Spinal cord (tissue), 10 donors: ENCODE measurements at places on chromosomes 1 and 21. TPM values are rescaled to one million over a fixed set of nuclear protein-coding genes. Genes with fewer than 3 reads are reported as not detected.

DNA sequence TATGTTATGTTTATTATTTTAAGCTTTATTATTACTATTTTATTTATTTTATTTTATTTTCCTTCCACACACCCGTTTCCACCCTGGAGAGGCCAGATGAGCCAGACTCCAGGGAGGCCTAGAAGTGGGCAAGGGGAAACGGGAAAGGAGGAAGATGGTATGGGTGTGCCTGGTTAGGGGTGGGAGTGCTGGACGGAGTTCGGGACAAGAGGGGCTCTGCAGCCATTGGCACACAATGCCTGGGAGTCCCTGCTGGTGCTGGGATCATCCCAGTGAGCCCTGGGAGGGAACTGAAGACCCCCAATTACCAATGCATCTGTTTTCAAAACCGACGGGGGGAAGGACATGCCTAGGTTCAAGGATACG lies 468 bp upstream of the MX1 start:
- H3K4me1 ChIP-seq = peaks cover 25% of the 10 kb centered on the region
- DNase-seq = no peak
- H3K27ac ChIP-seq = no peak overlapping the region
- peaks cover 17% of the 10 kb centered on the region for H3K27me3 ChIP-seq
- no peaks in the 10 kb centered on the region for H3K36me3 ChIP-seq

- H3K4me1 ChIP-seq = no peaks in the 10 kb centered on the region
- no peaks in the 10 kb centered on the region for H3K36me3 ChIP-seq
- H3K4me3 ChIP-seq = no peak overlapping the region
- no peaks in the 10 kb centered on the region for H3K27me3 ChIP-seq
Measured at GRCh38 chr21:38793926-38794713, 11.6 kb upstream of the ETS2 start.

GRCh38 chr1:156659661-156659987 lies 17.6 kb downstream of the NES start:
- H3K4me3 ChIP-seq = no peak overlapping the region
- H3K27me3 ChIP-seq = peaks cover 5% of the 10 kb centered on the region
- peaks cover 52% of the 10 kb centered on the region for H3K36me3 ChIP-seq
- no peak for DNase-seq
- H3K27ac ChIP-seq = no peak overlapping the region
- H3K4me1 ChIP-seq = peaks cover 100% of the 10 kb centered on the region

DNA sequence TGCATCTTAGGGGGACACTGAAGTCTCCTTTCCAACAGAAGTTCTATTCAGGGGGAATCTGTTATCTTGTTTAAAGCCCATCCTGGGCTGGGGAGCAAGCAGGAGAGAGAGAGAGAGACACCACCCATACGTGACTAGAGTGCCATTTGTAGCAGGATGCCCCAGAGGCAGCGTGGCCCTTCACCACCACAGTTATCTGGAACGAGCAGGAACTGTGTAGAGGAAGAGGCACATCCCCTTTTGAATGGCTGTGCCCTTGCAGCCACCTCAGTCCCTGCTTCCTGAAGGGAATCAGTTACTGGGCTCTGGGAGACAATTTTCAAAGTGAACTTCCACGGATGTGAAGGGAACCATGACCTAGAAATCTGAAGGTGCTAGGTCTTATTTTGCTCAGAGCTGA lies 19.4 kb upstream of the LAMTOR5 start:
- no peak for DNase-seq
- H3K4me3 ChIP-seq = no peak overlapping the region
- no peak overlapping the region for H3K27ac ChIP-seq
- H3K4me1 ChIP-seq = peaks cover 19% of the 10 kb centered on the region
- H3K27me3 ChIP-seq = peaks cover 6% of the 10 kb centered on the region
- H3K36me3 ChIP-seq = no peaks in the 10 kb centered on the region

DNA sequence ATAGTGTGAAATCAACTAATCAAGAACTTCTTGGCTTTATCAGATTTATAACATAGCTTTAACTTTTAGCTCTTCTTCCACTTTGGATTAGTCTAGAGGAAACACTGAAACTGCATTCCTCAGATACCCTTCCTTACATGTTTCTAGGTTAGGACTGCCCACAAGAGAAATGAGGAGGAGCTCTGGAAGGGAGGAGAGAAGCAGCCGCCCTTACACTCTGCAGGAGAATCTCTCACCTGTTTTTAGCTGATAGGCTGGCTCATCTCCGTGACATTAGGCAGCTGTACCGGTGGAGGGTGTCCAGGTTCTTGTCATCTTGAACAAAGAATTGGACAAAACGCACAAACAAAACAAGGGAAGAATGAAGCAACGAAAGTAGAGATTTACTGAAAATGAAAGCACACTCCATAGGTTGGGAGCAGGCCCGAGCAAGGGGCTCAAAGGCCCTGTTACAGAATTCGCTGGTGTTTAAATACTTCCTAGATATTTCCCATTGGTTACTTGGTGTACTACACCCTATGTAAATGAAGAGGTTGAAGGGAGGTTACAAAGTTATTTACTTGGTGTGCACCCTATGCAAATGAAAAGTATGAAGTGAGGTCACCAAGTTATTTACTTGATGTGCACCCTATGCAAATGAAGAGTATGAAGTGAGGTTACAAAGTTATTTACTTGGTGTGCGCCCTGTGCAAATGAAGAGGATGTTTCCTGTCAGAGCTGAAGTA lies 524.9 kb upstream of the CHRM3 start:
- H3K27ac ChIP-seq = no peak overlapping the region
- H3K36me3 ChIP-seq = no peaks in the 10 kb centered on the region
- no peak overlapping the region for H3K4me3 ChIP-seq
- DNase-seq = no peak
- no peaks in the 10 kb centered on the region for H3K27me3 ChIP-seq

DNA sequence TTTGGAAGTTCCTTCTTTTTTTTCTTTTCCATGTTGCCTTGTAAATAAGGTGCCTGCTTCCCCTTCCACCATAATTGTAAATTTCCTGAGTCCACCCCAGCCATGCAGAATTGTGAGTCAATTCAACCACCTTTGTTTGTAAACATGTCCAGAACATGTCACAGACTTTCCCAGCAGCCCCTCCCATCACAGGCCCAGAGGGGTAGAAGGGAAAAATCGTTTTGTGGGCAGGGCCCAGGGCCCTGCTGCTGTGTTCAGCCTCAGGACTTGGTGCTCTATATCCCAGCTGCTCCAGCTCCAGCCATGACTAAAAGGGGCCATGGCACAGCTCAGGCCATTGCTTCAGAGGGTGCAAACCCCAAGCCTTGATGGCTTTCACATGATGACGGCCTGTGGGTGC lies 384.6 kb upstream of the NCAM2 start:
- no peaks in the 10 kb centered on the region for H3K4me1 ChIP-seq
- no peak overlapping the region for H3K4me3 ChIP-seq
- no peak for DNase-seq
- H3K27ac ChIP-seq = no peak overlapping the region
- no peaks in the 10 kb centered on the region for H3K36me3 ChIP-seq

The TAS1R1 gene
- not detected for total RNA-seq

DNA sequence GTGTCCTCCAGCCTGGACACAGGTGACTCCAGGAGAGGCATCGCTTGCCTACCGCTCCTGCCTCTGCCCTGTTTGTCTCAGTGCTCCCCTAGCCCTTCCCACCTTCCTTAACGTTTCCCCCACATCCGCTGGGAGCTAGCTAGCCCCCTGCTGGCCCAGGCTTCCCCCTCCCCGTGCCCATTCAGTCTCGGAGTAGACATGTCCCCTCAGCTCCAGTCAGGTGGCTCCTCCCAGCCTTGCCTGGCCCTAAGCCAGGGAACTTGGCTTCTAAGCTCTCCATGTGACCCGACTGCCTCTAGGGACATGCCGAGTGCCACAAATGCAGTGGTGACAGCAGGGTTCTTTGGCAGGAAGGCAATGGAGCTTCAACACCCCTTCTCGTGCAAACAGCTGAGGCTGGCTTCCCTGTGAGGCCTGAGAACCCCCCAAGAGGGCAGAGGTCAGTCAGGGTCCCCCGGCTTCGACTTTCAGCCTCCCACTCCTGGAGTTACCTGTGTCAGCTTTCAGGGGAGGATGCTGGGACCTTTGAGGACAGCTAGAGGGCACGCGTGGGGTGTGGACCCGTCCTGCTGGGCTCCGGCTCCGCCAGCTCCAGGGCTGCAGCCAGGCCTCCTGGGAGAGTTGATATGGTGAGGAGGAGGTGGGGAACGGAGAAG lies 16.2 kb downstream of the DRAXIN start:
- H3K36me3 ChIP-seq = peaks cover 26% of the 10 kb centered on the region
- DNase-seq = no peak
- H3K4me3 ChIP-seq = no peak overlapping the region
- H3K27ac ChIP-seq = no peak overlapping the region
- H3K27me3 ChIP-seq = no peaks in the 10 kb centered on the region
- peaks cover 51% of the 10 kb centered on the region for H3K4me1 ChIP-seq

DNA sequence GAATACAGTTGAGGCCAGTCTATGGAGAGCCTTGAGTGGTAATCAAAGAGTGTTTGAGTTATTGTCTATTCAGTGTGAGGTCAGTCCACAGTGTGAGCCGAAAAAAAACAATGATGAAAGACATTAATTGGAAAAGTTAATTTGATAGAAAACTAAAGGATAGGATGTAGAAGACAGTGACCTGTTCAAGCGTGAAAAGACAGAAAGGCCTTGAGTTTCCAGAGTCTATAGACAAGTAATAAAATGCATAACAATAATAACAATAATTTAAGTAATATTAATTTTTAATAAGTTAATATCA lies 90.4 kb downstream of the SLC30A10 start:
- no peaks in the 10 kb centered on the region for H3K4me1 ChIP-seq
- H3K4me3 ChIP-seq = no peak overlapping the region
- DNase-seq = no peak
- no peaks in the 10 kb centered on the region for H3K27me3 ChIP-seq

GRCh38 chr1:225666495-225666894 lies 13.6 kb upstream of the ENAH start:
- H3K27me3 ChIP-seq = no peaks in the 10 kb centered on the region
- H3K27ac ChIP-seq = no peak overlapping the region
- H3K4me3 ChIP-seq = no peak overlapping the region
- no peaks in the 10 kb centered on the region for H3K4me1 ChIP-seq
- no peaks in the 10 kb centered on the region for H3K36me3 ChIP-seq

DNA sequence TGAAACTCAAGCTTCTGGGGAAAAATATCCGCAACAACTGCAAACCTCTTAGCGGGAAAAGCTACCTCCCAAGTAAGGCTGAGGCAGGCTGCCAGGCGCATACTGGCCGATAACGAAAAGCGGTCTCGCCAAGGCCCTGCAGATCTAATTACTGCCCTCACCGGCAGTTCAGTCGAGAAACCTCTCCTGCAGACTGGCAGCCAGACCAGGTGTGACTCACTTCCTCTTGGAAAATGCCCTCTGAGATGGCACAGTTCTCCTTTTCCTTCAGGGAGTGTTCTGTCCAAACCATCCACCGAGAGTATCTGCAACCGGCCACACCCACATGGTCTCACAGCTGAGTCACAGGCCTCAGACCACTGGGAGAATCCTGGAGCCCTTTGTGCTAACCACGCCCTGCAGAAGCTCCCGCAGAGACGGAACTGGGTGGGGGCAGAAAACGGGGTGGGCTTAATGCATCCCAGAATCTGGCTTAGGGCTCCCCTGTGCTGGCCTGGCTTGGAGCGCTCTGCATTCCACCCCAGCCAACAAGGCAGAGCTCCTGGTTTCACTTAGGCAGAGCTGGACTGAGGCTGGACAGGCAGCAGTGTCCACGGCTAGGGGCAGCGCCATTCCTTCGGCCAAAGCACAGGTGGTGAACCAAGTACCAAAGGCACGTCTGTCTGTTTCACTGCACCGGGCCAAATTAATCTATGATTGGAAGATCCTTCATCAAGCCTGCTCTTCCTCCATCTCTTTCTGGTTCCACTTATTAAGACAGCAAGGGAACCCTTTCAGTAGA lies 1.2 kb downstream of the S100A10 start:
- H3K4me1 ChIP-seq = peaks cover 32% of the 10 kb centered on the region
- peaks cover 2% of the 10 kb centered on the region for H3K36me3 ChIP-seq
- H3K27ac ChIP-seq = peak overlapping the region; percentile 93
- peak overlapping the region; percentile 70 for H3K4me3 ChIP-seq
- peaks cover 26% of the 10 kb centered on the region for H3K27me3 ChIP-seq

The CNIH3 gene
- 8.3 TPM for total RNA-seq

The SASS6 gene
- 3.7 TPM for total RNA-seq

- no peaks in the 10 kb centered on the region for H3K36me3 ChIP-seq
- no peak for DNase-seq
- H3K4me1 ChIP-seq = no peaks in the 10 kb centered on the region
Measured at GRCh38 chr1:221839782-221840395, 98.0 kb upstream of the DUSP10 start.

- no peak for DNase-seq
- H3K27ac ChIP-seq = no peak overlapping the region
- H3K27me3 ChIP-seq = no peaks in the 10 kb centered on the region
- H3K4me3 ChIP-seq = no peak overlapping the region
- H3K36me3 ChIP-seq = no peaks in the 10 kb centered on the region
Measured at GRCh38 chr1:58886611-58887010, 102.8 kb upstream of the JUN start.

DNA sequence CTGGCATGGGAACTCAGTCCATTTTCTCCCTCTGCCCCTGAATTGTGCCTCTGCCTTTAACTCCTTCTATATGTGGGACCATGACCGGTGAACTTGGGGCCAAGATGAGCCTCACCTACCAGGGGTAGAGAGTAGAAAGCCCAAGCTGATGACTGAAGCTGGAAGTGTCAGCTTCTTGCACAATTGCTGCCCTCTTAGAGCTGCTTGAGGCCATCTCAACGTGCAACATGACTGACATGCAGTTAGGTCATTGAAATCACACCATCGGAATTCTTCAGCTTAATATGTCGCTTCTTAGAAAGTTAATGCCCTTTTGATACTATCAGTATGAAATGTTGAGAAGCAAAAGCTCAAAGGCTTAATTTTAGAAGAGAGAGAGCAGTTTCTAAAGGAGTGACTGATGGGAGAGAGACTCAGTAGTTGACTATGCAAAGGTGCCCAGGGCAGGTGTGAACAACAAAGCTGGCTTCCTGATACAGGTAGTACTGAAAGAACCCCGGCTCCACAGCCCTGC lies 89.4 kb upstream of the UBE2U start:
- H3K4me3 ChIP-seq = no peak overlapping the region

The FBXO44 gene
- 43.4 TPM for total RNA-seq

- peaks cover 7% of the 10 kb centered on the region for H3K4me1 ChIP-seq
- H3K4me3 ChIP-seq = no peak overlapping the region
- no peak for DNase-seq
- no peaks in the 10 kb centered on the region for H3K36me3 ChIP-seq
Measured at GRCh38 chr21:25925064-25925800, 190.5 kb downstream of the GABPA start.

The COL16A1 gene
- 166 TPM for total RNA-seq

GRCh38 chr1:245263529-245264095 lies 108.8 kb downstream of the KIF26B start:
- H3K27me3 ChIP-seq = no peaks in the 10 kb centered on the region
- no peak for DNase-seq
- no peak overlapping the region for H3K4me3 ChIP-seq
- H3K27ac ChIP-seq = no peak overlapping the region
